ENCODE measurements at places on chromosomes 2 and 18.
A peak's percentile ranks its signal among the peaks of the same experiment; 100 is the strongest.

- DNase-seq = no peak
Observed at GRCh38 chr2:111686994-111687393, 197.0 kb downstream of the ANAPC1 start.

- no peak for DNase-seq
Observed at GRCh38 chr2:217421834-217422233, 562.0 kb upstream of the TNP1 start.

- DNase-seq = no peak
Observed at GRCh38 chr2:146388757-146389156, 1456.1 kb upstream of the ACVR2A start.

DNA sequence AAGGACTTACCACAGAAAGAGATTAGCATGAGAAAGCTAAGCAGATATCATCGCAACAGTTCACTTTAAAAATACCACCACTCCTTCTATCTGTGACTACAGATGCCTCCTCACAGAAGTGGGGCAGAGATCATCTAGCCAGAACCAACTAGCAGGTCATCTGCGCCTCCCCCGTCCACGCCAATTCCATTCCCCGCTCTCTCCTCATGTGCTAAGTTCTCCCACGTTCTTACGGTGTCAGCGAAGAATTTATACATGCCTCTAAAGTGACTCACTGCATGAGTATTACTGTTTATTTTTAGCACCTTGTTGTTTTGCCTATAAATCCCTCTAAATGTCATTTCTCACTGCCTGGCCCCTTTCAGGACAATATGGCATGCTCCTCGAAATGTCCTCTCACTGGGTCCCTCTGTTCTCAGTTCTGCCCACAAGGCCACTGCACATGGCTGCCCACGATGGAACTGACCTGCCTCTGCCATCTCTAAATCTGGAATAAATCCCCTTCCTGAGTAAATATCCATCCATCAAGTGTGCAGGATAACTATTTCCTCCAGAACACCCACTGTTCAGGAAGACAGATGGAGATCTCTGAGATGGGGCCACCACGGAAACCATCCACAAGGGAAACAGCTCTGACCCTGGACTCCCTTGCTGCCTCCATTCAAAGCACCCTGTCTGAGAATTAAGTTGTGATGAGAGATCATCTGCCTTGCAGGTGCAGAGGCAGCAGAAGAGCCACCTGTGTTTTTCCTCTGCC lies 137.7 kb downstream of the IRS1 start:
- no peak for DNase-seq

DNA sequence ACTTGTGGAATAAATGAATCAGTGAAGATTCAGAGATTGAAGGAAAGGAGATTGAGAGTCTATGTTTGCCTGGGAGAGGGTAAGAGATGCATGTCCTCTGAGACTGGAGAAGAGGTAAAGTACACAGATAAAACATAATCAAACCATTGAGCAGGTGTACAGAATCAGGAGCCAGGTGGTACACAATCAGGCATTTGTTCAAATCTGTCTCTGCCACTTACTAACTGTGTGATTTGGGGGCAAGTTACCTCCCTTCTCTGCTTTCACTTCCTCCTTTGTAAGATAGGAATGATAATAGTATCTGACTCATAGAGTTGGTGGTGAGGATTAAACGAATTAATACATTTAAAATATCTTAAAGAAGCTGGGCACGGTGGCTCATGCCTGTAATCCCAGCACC lies 94.0 kb downstream of the CDK15 start:
- no peak for DNase-seq

- DNase-seq = peak; percentile 76
Observed at GRCh38 chr2:73985308-73986084, 786 bp downstream of the TET3 start.

DNA sequence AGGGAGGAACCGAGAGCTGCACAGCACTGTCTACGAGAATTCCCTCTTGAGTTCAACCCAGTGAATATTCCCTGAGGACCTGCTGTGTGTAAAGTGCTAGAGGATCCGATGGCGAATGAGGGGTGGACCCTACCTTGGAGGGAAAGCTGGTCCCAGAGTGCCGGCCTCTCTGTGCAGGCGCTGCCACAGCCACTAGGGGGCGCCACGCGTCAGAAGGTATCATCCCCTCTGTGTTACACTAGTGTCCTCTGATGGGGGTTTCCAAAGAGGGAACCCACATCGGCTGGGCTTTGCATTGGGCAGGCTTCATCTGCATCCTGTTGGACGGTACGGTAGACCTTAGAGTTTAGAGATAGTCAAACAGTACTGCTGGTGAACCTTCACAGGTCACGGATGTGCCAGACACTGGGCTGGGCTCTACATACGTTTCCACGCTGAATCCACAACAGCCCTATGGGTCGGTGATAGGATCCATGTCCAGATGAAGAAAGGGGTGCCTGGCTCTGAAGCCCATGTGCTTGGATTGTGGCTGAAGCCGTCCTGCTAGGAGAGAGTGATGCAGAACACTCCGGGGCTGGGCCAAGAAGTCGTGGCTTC lies 39.0 kb downstream of the COA5 start:
- peak; percentile 47 for DNase-seq

DNA sequence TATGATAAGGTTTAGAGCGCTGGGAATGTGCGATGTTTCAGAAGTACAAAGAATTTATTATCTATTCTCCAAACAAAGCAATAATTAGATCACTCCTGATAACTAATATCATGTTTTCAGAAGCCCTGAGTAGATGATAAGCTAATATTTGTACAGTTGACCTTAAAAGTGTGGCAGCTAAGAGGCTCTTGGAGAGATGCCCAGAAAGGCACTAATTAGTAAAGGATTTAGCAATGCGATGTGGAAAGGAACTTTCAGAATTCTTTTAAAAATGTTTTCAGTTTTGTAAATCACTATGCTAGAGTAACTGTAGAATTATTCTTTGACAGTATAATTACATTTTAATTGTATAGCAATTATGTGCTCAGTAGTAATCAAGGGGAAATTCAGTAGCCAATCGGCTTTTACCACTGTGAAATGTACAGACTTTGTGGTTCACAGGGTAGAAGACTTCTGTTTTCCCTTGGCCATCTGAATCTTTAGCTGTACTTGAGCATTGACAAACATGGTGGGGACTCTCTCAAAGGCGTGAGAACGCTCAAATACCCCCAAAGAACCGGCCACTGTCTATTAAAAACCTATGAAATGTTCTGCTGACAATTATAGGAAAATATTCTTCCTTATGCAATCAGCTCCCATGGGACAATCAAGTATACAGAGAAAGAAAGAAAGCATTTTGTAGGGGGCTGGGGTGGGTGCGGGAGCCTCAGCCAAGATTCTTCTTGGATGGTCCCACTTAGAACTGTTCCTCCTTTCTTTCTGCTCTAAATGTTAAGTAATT lies 262.8 kb upstream of the AGAP1 start:
- no peak for DNase-seq

- DNase-seq = no peak
Observed at GRCh38 chr18:12408247-12408869, 629 bp downstream of the PRELID3A start.

DNA sequence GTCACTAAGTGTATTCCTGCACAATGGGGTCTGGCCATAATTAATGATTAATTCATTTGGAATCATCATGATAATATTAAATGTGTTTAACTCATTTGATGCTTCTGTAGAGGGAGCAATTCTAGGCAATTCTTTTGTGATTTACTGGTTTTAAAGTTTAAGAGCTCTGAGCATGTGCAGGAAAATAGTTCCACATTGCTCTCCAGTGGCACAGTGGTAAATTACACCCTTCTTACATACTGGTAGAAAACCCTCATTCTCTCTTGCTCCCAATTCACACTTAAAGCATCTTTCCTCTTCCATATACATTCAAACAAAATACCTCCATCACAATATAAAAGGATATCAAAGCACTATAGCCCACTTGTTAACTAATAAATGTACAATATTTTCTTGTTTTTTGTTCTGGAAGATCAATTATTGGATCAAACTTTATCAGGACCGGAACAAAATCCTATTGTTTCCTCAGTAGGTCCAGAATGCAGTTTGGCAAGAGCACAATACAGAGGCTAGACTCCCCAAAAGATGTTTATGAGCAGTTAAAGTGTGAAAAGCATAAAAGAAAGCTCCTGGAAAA lies 844.3 kb downstream of the MBD2 start:
- DNase-seq = no peak

- DNase-seq = no peak
Observed at GRCh38 chr2:239157269-239157668, 243.6 kb downstream of the HDAC4 start.

- no peak for DNase-seq
Observed at GRCh38 chr18:56409736-56410135, 228.7 kb downstream of the TXNL1 start.

- DNase-seq = no peak
Observed at GRCh38 chr2:46135958-46136357, 161.2 kb upstream of the EPAS1 start.

Data from stimulated activated CD4-positive, alpha-beta T cell treated with anti-CD3 and anti-CD28 coated beads, Interleukin-2, amount 100 ng/mL, for 4 hours (primary cell).